NCI-H1092 (cell line): ENCODE measurements at places on chromosomes 11 and 22.

DNA sequence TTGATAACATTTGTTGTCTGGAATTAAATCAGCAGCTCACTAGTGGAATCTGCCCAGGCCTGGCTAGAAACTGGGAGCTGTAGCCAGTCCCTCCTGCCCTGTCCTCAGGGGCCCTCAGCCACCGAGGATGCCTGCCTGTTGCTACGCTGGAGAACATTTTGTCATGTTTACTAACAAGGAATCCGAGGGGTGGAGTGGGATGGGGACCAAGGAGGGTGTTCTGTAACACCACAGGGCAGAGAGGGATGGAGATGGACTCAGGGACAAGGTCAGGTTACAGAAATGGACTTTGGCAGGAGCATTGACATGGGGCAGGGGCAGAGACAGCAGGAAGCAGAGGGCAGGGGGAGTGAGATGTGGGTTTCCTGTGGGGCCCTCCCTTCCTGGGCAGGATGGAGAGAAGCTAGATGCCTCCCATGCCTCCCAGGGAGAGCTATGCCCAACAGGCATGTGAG is 45.8 kb upstream of the AMPD3 start:
- no peak for DNase-seq

GRCh38 chr11:82792822-82793569 is 59.3 kb upstream of the FAM181B start:
- no peak for DNase-seq

GRCh38 chr11:132876239-132876638 is 656.1 kb downstream of the OPCML start:
- DNase-seq, result no peak

- DNase-seq, result no peak
Measured at GRCh38 chr11:118265954-118266353, 1.9 kb upstream of the MPZL2 start.

DNA sequence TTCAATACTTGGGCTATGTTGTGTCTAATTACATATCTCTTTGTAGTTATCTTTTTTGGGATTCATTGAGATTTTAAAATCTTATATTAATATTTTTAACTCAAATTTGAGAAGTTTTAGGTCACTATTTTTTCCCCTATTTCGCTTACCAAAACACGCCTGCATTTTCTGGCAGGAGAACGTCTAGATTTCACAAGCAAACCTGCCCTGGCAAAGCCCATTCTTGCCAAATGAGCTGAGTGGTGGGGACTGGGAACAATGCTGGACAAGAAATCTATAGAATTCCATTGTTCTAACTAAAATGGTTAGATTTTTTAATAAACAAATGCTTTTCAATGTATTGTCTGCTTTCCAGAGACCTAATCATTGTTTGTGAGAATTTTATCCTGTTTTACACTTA is 1283.7 kb upstream of the RAG2 start:
- no peak for DNase-seq

- no peak for DNase-seq
Measured at GRCh38 chr22:20840646-20841371, 17.8 kb downstream of the PI4KA start.

DNA sequence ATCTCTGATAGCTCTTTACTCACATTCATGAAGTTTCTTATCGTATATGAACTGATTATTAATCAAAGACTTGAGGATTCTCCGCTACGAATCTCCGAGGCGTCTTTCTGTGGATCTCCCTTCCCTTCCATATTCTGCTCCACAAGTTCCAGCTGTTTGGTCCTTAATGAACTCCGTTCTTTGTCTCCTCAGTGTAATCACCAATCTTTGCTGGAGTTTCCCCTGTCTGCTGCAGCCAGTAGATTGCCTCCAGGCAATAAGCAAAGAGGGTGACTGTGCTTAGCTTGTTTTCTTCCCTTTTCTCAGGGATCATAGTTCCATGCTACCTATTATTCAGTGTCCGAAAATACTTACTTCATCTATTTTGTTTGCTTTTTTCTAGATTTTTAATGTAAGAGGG is 169.6 kb upstream of the FOLH1 start:
- no peak for DNase-seq

GRCh38 chr22:47143249-47143938 is 380.9 kb downstream of the TBC1D22A start:
- DNase-seq, result no peak

GRCh38 chr11:124977006-124977405 is 23.0 kb downstream of the CCDC15 start:
- DNase-seq, result no peak

DNA sequence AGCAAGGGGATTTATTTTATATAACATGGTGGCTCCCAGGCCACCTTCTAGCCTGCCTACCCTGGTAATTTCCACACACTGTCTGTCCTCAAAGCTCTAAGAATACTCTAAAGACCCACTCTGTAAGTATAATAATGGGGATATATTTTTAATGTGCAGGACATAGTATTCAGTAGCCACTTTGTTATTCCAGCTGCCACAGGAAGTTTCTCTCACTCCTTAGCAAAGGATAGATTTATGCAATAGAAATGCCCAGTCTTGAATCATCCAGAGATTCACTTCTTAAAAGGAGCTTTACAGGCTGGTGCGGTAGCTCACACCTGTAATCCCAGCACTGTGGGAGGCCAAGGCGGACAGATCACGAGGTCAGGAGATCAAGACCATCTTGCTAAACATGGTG is 68.4 kb upstream of the LDLRAD3 start:
- DNase-seq, result no peak

DNA sequence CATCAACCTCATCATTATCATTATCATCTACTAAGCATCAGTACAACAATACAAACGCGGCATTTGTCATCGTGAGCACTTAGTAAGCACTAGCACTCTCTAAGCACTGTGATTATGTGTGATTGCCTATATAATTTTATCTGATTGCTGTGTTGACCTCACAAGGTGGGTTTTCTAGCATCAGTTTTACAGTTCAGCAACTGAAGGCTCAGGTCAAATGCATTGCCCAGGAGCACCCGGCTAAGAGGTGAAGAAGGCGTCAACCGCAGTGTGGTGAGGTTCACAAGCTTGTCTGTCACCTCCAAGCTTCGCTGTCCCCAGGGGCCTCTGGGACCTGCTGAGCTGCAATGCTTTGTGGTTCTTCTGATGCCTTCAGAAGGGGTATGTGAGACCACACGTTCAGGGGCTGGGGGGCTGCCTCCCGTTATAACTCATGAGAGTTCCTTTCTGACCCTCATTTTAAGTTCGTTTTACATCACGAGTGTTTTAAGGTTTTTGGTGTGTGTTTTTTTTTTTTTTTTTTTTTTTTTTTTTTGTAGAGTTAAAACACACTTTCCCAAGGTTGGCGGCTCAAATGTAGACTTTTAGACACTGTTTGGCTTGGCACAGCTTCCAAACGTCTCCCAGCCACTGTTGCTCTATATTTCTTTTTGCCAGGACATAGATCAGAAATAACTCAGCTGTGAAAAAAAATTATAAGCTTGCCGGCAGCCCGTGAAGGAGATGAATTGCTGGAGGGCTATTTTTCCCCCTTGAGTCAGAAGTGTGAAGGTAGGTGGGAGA is 33.8 kb upstream of the SCUBE1 start:
- DNase-seq, result no peak

DNA sequence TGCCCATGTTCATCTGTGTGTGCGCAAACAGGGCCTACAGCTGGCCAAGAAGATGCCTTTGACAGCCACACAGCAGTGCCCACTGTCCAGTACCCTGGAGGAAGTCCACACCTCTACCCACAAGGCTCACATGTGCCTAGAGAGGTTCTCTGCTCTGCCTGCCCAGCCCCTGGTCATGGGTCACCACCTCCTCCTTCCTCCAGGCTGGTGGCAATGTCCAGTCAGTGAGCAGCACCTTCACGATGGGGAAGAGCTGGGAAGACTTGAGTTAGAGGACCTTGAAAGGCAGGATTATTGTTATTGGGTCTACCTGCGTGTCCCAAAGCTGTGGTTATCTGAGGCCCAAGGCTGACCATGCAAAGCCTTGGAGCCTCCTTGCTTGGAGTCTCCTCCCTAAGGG is 28.4 kb upstream of the TTC12 start:
- DNase-seq, result no peak

GRCh38 chr11:126174816-126175215 is 36.6 kb downstream of the RPUSD4 start:
- DNase-seq, result no peak

GRCh38 chr11:17735818-17736578 is 1.4 kb downstream of the KCNC1 start:
- DNase-seq, result peak; percentile 26

DNA sequence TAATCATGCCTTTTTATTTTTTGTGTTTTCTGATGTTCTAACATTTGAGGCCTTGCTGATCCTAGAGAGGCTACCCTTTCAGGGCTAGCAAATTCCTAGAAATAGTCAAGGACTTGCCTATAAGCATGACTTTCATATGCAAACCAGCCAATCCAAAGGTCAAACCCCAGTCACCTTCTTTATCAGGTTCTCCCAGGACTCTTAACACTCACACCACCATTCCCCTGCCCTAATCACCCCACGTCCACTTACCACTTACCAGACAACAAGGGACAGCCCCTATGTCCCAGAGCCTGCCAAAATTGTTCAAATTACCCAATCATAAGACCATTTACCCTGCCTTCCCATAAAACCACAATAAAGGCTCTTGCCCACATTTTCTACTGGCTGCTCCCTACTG is 1339.8 kb downstream of the LRRC4C start:
- DNase-seq, result no peak

- DNase-seq, result no peak
Measured at GRCh38 chr11:70500076-70500847, 101.9 kb downstream of the CTTN start.

DNA sequence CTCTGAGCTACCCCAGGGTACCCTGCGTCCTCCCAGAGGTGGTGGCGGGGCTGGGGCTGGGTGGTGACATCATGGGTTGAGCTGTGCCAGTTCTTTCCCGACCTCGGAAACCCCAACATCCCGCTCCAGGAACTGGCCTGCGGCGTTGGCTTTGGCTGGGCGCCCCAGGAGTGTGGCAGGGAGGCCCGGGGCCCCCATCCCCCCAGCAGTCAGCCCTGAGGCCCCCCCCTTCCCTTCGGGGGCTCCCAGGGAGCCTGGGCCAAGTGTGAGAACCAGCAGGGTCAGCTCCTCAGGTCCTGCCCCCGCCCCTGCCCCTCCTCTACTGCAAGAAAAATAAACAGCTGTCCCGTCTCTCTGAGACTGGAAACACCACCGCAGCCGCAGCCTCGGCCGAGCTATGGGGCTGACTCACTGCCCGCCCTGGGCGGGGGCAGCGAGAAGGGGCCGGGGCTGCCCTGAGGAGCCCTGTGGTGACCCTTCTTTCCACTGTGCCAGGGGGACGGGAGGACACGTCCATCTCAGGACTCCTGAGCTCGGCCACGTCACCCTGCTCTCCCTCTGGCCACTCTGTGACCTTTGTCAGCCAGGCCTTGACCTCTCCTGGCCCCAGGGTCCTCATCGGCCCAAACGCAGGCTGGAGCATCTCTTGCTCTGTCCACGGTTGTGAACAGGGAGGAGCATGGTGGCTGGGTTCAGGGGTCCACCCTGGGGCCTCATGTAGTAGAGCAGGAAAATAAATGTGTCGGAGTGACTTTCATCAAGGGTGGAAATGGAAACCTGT is 73.4 kb downstream of the WNT7B start:
- no peak for DNase-seq

DNA sequence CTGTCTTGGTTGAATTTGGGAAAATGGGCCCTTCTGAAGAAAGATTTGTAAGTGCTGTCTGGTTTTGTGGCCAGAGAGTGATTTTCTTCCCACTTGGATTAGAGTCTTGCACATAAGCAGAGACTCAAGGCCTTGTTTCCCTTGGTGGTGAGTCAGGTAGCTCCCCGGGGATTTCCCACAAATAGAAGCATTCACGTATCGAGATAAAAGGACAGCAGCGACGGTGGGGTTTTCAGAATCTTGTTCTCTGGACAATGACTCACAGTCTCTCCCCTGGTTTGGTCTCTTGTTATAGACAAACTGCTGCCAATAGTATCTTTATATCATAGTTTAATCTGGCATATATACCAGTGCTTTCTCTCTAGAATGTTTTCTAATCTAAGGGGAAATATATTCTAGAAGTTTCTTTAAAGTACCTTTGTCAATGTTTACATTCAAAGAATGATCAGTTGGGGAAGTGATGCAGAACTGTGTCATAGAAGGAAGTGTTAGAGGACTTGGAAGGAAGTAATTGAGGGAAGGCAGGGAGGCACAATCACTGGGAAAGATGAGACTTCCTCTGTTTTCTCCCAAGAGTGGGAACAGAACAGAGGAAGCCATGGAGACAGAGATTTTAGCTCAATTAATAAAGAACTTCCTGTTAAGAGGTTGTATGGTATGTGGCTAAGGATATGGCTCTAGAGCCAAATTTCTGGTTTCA is 18.1 kb downstream of the POLA2 start:
- DNase-seq, result no peak

GRCh38 chr11:63866211-63866610 is 27.3 kb downstream of the MARK2 start:
- DNase-seq, result peak; percentile 24

DNA sequence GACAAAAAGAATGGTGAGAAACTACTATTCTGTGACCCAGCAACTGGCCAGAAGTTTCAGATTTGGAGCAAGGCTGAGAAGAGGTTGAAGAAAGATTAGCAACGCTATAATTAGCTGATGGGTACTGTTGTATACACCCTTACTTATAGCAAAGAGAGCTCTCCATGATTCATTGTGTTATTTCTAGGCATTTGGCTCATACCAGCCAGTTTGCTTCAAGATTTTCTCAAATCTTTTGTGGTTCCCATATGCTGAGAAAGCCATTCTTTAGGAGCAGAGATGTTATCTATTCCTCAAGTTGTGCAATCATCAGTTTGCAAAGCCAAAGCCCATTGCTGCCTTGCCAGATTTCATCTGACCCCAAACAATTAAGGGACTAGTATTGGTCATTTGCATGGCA is 179.4 kb downstream of the ETS1 start:
- DNase-seq, result no peak

DNA sequence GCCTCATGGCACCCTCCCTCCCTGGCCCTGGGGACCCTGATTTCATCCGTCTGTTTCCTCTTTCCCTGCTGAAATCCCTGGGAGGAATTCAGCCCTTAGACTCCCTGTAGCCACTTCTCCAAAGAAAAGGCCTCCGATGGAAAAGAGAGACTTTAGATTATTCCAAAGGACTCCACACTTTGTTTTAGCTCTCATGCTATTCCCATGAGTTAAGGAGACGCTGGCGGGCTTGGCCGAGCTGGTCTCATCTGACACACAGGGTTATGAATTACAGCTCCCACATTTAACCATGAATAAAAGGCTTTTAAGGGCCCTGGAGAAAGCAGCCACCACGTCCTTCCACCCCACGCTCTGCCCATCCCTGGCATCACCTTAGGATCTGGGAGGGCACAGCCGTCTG is 57.0 kb downstream of the ANO1 start:
- DNase-seq, result no peak

- no peak for DNase-seq
Measured at GRCh38 chr11:121488641-121489040, 35.9 kb upstream of the SORL1-AS1 start.
